ENCODE measurements at places on chromosomes 1 and 21.

- no peak for DNase-seq
Observed at GRCh38 chr21:35345954-35346353, 296.9 kb upstream of the RUNX1 start.

DNA sequence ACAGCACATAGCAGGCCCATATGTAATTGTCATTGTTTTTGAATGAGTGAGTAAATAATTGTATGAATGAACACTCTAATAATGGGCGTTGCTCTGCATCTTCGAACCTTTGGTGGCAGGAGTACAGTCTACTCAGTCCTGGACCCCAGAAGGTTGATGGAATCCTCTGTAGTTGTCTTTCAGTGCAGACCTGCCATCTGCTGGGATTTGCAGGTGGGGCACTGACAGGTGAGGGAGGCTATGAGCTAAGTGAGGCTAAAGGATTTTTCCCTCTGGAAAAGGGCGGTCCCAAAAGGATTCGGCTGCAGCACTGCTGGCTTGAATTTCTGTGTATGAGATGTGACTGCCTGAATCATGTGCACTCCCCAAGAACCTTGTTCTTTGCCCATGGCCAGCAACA is 53.4 kb downstream of the PLXNA2 start:
- DNase-seq = no peak

GRCh38 chr1:66733348-66734017 is 18.8 kb upstream of the DYNLT5 start:
- no peak for DNase-seq

DNA sequence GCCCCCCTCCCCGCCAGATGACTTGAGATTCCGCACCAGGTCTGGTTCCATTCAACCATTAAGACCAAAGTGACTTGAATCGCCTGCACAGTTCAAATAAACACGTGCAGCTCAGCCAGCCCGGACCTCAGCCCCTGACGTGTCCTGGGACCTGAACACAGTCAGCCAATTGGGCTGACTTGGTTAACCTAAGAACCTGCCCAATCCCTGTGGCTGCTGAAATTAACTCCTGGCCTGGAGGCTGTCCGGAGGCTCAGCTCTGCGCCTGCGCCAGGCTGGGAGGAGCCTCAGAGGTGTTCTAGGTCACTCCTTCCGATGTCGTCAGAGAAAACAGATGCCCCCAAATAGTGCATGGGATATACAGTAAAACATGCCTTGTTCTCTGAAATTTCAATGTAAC is 73.4 kb downstream of the SCCPDH start:
- no peak for DNase-seq

- DNase-seq = no peak
Observed at GRCh38 chr1:97378596-97378995, 542.2 kb downstream of the DPYD start.

GRCh38 chr1:43425045-43425444 is 28.7 kb downstream of the HYI start:
- DNase-seq = no peak

DNA sequence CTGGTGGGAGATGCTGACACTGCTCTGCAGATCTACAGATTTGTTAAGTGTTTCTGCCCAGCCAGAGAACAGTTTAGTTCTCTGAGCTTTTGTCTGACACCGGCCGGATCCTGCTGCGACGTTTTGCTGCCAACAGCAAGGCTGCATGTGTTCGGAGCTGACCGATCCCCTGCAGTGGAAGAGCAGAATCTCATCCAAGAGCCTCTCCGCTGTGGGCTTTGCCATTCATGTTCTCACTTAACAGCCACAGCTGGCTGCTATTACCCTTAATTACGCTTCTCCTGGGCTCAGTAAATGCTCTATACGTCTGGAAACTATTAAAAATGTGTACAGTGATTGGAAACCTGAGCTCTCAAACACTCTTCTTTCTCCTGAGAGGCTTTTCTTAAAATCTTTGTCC is 105.3 kb downstream of the BCAR3 start:
- DNase-seq = no peak

DNA sequence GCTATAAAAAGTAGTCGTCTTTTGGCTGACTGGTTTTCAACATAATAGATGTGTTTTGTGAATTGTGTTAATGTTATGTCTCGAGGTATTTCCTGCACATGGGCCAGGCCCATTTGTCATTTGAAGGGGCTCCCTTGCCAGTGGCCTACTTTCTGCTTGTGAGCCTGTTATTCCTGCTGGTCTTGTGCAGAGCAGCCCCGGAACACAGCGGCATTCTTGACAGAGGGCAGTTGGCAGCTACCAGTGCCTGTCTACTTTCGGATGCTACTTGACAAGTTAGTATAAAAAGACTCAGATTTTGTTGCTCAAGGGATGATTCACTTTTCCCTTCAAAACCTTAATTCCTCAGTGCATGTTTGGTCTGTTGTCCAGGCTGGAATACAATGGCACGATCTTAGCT is 28.5 kb downstream of the PGM1 start:
- peak; percentile 58 for DNase-seq

GRCh38 chr1:174726880-174727585 is 272.7 kb upstream of the CACYBP start:
- no peak for DNase-seq

GRCh38 chr1:103220631-103221041 is 112.3 kb upstream of the COL11A1 start:
- DNase-seq = no peak

DNA sequence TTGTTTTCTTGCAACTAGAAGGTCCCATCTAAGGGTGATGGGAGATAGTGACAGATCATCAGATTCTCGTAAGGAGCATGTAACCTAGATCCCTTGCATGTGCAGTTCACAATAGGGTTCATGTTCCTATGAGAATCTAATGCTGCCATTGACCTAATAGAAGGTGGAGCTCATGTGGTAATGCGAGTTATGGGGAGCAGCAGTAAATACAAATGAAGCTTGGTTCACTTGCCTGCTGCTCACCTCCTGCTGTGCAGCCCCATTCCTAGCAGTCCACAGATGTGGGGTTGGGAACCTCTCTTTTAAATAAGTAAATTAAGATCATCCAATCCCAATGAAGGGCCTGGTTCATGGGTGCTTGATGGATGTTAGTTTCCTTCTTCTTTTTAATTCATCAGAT is 148.7 kb upstream of the ATP1B1 start:
- no peak for DNase-seq

DNA sequence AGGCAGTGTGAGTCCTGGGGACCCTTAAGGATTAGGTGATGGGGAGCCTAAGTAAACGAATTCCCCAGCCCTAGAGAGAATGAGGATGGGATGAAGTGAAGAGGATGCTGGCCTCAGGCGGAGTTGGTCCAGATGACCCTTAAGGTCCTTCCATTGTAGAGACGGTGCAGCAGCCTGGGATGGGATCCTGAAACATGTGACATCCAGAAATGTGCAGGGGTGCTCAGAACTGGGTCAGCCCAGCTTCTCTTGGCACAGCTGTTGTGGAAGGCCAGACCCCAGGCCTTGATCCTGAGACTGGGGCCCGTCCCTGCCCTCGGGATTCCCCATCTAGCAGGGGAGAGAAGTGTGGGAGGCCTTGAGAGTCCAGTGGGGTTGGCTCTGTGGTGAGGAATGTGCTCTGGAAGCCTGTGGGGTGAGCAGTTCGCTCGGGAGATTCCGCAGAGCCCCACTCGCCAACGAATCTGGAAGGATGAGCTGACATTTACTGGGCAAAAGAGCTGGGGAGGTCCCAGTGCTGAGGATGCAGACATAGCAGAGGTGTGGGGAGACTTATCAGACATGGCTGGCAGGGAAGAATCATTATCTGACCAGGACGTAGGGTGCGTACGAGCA is 28.1 kb downstream of the A3GALT2 start:
- DNase-seq = peak; percentile 41

DNA sequence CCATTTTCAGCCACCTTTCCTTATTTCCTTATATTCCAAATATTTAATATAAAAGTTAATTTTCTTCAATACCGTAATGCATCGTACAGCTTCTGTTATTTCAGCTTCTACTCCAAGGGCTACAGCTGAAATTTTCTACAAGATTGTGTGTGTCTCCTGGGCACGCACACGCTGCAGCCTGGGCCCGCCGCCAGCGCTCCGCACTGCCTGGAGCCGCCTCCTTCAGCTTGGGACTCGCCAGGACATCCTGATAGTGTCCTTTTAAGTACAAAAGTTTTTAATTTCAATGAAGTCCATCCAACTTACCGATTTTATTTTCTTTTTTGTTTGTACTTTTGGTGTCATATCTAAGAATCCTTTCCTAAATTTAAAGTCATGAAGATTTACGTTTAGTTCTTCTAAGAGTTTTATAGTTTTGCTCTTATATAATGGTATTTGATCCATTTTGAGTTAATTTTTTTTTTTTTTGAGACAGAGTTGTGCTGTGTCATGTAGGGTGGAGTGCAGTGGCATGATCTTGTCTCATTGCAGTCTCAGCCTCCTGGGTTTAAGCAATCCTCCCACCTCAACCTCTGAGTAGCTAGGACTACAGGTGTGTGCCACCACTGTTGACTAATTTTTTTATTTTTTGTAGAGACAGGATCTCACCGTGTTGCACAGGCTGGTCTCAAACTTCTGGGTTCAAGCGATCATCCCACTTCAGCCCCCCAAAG is 82.8 kb downstream of the AXDND1 start:
- DNase-seq = no peak

DNA sequence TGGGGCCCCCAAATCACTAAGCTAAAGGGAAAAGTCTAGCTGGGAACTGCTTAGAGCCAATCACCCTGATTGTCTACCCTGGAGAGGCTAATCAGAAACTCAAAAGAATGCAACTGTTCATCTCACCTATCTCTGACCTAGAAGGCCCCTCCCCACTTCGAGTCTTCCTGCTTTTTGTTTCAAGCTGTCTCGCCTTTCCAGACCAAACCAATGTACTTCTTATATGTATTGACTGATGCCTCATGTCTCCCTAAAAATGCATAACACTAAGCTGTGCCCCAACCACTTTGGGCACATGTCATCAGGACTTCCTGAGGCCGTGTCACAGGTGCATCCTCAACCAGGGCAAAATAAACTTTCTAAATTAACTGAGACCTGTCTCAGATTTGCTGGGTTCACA is 209.5 kb downstream of the APP start:
- DNase-seq = no peak

DNA sequence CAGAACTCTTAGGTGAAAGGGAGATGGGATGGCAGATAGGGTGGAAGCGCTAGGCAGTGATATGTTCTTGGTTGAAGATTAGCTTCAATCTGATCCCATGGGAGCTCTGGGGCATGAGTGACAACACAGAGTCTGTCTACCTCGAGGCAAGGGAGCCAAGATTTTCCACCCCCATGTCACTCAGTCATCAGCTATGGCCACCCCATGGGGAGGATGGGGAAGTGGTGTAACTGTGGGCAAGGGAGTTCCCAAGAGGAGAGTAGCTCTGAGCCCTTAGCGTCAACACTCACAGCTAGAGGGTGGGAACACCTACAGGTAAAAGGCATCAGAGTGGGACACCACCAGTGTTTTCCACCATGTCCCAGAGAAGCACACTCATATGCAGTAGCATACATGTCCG is 30.3 kb upstream of the C1QA start:
- no peak for DNase-seq

- DNase-seq = no peak
Observed at GRCh38 chr1:182702826-182703524, 18.6 kb upstream of the RGS8 start.

- peak; percentile 77 for DNase-seq
Observed at GRCh38 chr1:201385299-201385891, 7.9 kb upstream of the TNNT2 start.

GRCh38 chr1:217196616-217197015 is 434.3 kb downstream of the GPATCH2 start:
- DNase-seq = no peak

DNA sequence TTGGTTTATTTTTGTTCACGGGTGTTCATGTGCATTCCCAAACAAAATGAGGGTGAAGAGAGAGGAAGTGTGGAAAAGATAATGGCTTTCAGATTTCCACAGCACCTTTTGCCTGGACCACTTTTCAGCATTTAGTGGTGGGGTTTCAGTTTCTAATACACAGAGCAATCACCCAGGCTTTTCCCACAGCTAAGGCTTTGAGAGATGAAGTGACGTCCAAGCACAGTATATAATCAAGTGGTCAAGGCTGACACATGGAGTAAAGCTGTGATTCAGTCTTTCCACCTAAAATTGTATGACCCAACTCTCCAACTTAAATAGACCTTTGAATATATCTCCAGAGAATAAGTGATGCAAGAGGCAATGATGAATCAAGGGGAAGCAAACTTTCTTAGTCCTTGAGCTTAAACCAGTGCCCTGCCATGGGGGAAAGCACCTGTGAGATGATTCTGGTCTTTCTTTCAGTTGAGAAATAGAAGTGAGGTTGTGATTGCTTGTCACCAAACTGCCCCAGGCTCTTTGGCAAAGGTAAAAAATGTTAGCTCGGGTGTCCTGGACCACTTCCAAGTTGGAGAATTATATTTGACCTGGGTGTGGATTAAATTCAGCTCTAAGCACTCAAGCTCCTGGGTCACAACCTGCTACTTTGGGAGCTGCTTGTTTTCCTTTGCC is 2.4 kb upstream of the PIK3R3 start:
- peak; percentile 26 for DNase-seq

GRCh38 chr21:41369105-41369919 is 7.5 kb downstream of the MX2 start:
- DNase-seq = no peak

- no peak for DNase-seq
Observed at GRCh38 chr1:46070164-46070814, 62.1 kb downstream of the PIK3R3 start.

- DNase-seq = peak; percentile 33
Observed at GRCh38 chr21:40143822-40144525, 276.7 kb downstream of the PCP4 start.

DNA sequence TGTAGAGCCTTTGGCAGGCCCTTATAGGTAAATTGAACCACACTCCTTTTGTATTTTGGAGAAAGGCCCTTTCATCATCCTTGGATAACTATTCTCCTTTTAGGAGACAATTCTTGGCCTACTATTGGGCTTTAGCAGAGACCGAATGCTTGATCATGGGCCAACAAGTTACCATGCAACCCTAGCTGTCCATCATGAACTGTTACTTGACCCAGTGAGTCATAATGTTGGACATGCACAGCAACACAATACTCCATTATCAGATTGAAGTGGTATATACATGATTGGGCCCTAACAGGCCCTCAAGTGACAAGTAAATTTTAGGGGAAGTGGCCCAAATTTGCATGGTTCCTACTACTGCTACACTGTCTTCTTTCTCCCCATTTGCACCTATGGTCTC is 84.4 kb downstream of the CATSPERE start:
- no peak for DNase-seq

GRCh38 chr1:231357831-231358354 is 19.8 kb downstream of the SPRTN start:
- peak; percentile 67 for DNase-seq

DNA sequence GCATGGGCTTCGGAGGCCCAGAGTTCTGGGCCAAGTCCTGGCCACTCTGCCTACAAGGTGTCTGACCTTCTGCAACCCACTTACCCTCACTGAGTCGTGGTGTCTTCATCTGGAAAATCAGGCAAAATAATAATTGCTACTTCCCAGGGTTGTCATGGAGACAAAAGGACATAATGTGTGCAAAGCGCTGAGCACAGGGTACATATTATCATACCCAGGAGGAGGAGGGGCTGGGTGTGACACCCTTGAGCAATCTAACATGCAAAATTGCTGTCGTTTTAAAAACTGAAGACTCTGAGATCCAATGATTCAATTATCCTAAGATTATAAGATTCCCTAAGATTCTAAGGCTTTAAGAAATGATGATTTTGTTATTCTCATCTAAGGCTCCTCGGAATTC is 459.5 kb downstream of the PTPRU start:
- no peak for DNase-seq

Data from AG20443 (cell line).